ENCODE measurements at places on chromosomes 6 and 20. TPM values are rescaled to one million over a fixed set of nuclear protein-coding genes. Genes with fewer than 3 reads are reported as not detected.

GRCh38 chr20:38640521-38640920 lies 38.9 kb downstream of the ARHGAP40 start:
- no peak for DNase-seq

- DNase-seq: no peak
These were observed 419.7 kb downstream of the CD109 start for GRCh38 chr6:74115674-74116073.

- no peak for DNase-seq
These were observed 697.2 kb upstream of the CITED2 start for GRCh38 chr6:140071601-140072062.

GRCh38 chr6:150866991-150867501 lies 1.5 kb downstream of the MTHFD1L start:
- DNase-seq: no peak

- no peak for DNase-seq
These were observed 294.3 kb upstream of the BMP2 start for GRCh38 chr20:6473197-6473596.

GRCh38 chr6:34476921-34477320 lies 11.0 kb downstream of the PACSIN1 start:
- no peak for DNase-seq

DNA sequence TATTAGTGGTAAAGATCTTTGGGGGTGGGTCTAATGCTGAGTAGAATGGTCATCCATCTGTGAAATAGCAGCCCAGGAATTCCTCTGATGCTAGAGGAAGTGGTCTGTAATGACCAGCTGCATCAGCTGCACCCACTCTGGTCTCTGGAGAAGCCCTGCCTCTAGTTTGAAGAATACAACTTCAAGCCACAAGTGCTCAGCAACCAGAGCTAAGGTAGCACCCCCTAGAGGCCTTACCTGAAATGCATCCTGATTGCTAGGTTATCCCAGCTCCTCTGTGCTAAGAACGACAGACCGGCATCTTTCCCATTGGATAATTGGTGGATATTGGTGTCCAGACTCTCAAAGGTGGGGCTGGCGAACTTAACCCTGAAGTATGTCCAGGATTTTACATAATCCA lies 58.2 kb downstream of the DNAH8 start:
- DNase-seq: peak; percentile 42

RAB23 gene
- total RNA-seq: 22.4 TPM

MAPK13 gene
- 0.08 TPM for total RNA-seq

CTCFL gene
- not detected for total RNA-seq

BPI gene
- 0.06 TPM for total RNA-seq

TP53TG5 gene
- total RNA-seq: not detected
